ENCODE measurements at places on chromosomes 4 and X.

DNA sequence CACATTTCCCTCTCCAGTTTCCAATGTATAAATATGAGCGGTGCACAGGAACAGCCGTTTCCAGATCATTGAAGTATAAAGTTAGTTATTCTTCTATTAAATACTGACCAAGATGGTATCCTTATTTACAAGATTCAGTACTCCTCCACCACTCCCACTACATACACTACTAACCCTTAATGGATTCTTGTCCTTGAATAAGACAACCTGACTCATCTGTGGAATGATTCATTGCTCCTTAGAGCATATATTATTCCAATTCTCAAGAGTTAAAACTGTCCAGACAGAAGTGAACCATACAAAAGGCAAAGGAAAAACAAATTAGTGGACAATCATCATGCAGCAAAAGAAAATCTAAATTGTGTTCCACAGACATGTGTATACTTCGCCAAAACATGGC is 373.3 kb downstream of the IDS start:
- no peak for DNase-seq

GRCh38 chr4:83010522-83011318 is at the start of gene LIN54:
Gene LIN54, minus strand, starts transcription at chr4:83010823. Its CDS starts 25,979 bp downstream, at chr4:82984844.
- DNase-seq: peak; percentile 33

GRCh38 chrX:113222305-113222704 is 381.7 kb upstream of the AMOT start:
- DNase-seq: no peak

DNA sequence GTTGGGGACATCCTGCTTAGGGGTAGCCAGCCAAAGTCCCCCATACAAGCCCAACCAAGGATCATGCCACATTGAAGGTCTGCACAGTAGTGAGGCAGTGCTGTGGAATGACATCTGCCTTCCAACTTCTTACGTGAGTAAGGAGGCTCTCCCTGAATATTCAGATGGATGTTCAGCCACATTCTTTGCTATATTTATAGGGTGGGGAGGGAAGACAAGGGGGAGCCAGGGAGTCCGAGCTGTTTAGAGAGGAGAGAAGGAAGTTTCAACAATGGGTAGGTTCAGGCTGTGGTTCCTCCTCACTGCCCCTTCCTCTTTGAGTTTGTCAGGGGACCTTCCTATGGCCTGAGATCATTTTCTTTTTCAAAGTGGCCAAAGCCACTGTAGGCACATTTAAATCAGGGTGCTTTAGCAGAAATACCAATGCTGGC is 29.8 kb downstream of the MSN start:
- no peak for DNase-seq
